IPS DF 6.9 (cell line): ENCODE measurements at places on chromosomes 5 and 9.

DNA sequence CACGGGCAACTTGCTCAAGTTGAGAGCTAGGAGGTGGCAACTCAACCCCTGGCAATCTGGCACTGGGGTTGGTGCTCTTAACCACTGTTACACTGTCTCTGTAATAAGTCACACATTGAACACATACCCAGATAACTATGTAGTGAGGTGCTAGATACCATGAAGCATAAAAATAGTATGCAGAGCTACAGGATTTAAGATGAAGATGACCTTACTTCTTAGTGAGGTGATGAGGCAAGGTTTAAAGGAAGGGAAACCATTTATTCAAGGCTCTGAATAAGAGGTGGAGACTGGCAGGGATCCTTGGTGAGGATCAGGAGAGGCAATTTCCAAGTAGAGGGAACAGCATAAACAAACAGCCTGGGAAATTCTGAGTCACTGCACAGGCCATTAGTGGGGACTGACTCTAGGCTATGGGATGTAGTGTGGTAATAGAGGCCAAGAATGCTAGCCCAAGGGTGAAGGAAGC is 67.6 kb upstream of the NR3C1 start:
- DNase-seq, result no peak

GRCh38 chr9:20693068-20693467 is 9.0 kb downstream of the FOCAD start:
- no peak for DNase-seq

DNA sequence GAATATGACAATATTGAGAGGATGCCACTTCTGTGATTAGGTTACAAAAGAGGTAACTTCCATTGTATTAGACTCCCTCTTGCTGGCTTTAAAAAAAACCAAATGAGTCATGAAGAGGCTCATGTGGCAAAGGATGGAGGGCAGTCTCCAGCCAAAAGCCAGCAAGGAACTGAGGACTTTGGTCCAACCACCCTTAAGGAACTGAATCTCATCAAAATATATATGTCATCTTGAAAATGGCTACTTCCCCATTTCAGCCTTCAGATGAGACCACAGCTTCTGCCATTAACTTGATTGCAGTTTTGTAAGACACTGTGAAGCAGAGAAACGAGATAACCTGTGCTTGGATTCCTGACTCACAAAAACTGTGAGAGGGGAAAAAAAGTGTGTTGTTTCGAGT is 15.5 kb upstream of the TRIM32 start:
- no peak for DNase-seq

GRCh38 chr5:123209502-123210027 is 120.5 kb downstream of the PRDM6 start:
- DNase-seq, result no peak

DNA sequence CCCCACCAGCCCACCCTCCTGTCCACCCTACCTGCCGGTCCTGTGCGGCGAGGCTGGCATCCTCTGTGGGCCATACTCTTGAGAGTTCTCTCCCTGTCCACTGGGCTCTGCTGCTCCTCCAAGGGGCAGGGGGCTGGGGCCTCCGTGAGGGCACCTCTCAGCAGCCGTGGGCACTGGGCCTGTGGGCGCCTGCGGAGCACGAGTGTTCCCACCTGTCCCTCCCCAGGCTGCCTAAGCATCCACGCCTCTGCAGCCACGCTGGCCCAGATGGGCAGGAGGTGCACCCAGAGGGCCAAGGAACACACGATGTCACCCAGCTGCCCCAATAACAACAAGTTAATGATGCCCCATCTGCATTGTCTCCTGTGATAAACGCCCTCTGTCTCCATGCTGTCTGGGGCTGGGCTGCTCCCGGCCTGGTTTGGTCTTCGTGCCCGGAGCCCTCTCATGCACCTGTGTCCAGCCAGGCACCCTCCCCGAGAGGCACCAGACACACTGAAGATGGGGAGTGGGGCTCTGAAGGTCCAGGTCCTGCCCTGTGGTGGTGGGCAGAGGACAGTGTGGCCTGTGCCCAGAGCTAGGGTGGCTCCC is 114.5 kb downstream of the RXRA start:
- no peak for DNase-seq

- no peak for DNase-seq
These were observed 38.7 kb downstream of the TTC39B start for GRCh38 chr9:15268317-15268716.

DNA sequence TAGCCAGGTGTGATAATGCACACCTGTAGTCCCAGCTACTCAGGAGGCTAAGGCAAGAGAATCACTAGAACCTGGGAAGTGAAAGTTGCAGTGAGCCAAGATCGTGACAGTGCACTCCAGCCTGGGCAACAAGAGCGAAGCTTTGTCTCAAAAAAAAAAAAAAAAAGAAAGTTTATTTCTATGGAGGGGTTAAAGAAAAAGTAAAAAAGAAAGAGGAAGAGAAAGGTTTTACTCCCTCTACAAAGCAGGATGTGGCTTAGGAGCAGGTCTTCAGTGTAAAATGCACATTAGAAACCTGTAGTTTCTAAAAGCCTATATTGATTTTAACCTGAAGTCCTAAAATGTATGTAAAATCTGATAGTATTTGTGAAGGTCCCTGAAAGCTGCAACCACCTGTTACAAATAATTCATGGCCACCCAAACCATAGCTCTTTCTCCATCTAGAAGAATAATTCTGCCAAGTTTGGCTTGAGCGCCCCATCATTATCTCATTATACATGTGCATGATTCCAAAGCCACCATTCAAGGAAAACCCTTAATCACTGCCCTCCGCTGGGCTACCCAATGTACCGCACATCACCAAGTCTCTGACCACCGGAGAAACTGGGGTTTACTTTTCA is 3.4 kb downstream of the FNBP1 start:
- DNase-seq, result no peak

DNA sequence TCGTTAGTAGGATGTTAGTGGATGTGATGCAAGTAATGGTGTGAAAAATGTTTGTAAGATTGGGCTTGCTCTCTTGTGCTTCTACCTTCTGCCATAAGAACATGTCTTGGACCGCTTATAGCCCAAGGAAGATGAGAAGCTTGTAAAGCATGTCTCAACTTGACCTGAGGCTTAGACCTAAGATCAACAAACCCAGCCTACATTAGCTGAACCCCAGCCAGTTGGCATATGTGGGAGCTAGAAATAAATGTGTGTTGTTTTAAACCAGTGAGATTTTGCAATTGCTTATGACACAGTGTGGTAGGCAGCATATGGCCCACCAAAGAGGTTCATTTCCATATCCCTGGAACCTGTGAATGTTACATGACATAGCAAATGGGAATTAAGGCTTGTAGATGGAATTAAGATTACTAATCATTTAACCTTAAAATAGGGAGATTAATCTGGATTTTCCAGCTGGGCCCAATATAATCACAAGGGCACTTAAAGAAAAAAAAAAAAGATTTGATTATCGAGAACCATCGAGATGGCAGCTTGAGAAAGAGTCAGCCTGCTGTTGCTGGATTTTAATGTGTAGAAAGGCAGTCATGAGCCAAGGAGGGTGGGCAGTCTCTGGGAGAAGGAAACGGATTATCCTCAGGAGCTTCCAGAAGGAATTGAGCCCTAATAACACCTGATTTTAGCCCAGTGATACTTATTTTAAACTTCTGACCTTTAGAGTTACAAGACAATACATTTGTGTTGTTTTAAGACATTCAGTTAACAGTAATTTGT is 27.3 kb upstream of the EDIL3 start:
- no peak for DNase-seq

GRCh38 chr5:113122053-113122452 is 145.5 kb downstream of the DCP2 start:
- no peak for DNase-seq

GRCh38 chr9:76580188-76580587 is 121.2 kb downstream of the GCNT1 start:
- DNase-seq, result no peak

DNA sequence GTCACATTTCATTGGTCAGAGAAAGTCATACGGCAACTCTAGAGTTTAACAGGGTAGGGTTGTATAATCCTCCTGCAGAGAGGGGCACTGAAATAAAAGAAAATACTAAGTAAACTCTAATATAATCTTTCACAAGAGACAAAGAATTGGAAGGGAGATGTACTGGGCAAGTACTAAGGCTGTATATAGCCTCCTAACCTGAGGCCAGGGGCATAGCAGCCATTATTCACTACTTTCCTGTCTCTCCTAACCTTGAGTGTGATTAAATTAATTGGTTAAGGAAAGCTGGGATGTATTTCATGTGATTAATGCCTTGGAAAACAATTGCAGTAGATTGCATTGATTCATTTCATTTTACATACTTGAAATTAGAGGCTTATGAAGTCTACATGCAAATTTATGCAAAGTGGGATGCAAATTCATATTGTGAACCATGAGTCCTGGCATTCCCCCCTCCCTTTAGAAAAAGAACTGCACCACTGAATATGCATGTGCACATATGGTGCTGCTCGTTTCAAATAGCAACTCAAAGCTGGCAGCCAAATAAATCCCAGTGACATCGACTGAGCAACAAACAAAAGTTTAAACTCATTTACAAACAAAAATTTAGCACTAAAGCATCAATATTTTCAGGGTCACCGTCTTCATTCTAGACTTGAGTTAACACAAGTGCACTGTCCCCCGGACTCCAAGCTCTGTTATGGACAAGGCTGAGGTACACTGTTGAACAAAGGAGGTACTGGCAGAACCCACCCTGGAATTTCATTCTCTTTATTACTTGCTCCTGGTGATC is 70.0 kb downstream of the DMAC1 start:
- no peak for DNase-seq

- no peak for DNase-seq
These were observed 2.7 kb downstream of the GPX3 start for GRCh38 chr5:151023047-151023615.
